ENCODE measurements at places on chromosomes 11 and 22.

GRCh38 chr11:3861683-3862082 lies 6.2 kb downstream of the STIM1 start:
- DNase-seq: no peak

DNA sequence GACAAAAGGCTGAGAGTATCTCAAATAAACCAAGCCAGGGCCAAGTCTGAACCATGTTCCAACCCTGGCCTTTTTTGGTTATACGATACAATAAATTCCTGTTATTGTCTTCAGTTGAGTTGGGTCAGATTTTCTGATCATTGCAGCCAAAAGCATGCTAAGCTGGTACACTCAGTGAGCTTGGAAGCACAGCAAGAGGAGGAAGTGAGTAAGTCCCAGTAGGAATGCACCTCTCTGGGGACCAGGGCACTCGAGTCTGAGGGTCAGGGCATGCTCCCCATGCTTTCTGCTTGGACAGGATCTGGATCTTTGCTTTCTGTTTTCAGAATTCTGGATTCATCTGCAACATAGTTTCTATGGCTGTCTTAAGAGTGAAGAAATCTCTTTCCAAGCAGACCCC lies 73.1 kb downstream of the TMPRSS5 start:
- DNase-seq: no peak

DNA sequence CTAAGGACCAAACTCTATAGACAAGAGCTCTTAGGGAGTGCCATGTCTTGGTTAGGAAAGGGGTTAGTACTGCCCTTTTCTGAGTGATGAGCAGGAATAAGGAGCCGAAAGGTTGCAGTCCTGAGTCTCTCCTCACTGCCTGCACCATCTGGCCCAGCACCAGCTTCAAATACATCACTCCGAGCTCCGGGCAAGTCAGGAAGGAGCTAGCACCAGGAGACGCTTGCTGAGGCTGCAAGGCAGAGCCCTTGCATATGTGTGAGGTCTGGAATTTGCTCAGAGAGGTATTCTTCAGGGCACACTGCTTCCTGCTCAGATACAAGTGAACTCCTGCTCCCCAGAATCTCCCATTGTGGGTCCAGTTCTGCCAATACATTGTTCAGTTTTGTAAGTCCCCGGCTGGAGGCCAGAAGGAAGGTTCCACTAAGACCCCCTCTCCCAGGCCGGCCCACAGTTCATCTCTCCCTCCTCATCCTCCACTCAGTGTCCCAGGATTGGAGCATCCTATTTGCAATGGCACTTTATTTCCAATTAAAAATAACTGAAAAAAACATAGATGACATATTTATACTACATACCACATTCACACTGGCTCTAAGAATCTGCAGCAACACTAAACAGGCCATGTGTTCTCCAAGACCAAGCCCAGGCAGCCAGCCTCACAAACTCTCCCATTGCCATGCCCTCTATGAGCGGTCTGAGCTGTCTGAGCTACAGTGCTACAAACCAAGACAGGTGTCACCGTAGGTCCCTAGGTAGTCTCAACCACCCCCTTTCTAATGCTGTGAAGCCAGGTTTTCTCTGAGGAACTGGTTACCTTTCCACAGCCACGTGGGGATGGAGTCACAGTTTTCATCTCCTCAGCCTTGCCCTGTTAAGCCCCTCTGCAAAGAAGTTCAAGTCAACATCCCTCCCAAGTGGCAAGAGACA lies 55.1 kb upstream of the SPATA19 start:
- no peak for DNase-seq

DNA sequence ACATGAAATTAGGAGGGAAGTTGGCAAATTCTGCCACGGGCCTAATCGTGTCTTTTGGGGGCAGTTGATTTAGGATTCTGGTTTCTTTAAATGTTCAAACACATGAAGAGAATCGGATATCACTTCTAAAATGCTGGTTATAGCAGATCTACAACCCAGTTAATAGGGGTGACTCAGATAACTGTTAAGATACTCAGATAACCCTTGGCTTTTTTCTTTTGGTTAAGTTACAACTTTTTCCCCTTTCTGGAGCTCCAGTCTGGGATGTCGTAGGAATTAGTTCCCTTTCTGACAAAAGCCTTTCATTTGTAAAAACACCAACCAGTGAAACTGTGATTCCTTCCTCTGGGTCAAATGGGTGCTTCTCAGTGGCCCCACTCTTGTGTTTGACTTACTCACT lies 976 bp downstream of the DEPDC7 start:
- no peak for DNase-seq

- no peak for DNase-seq
Measured at GRCh38 chr11:45919806-45920530, 2.3 kb upstream of the PEX16 start.

DNA sequence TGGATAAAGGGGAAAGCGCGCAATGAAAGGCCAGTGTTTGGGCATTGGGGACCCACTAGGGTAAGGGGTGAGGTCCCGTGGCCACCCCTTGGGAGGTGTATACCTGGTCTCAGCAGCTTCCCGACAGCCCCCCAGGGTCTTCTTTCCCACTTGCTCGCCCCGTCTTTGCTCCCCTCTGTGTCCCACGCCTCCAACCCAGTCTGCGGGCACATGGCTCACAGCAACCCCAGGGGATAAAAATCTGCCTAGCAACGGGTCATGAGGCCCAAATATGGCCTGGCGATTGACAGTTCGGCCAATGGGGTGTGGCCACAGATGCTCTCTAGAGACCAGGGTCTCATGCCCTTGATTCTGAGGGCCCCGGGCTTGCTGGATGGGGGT lies 41.6 kb downstream of the AHNAK start:
- no peak for DNase-seq

- DNase-seq: no peak
Measured at GRCh38 chr11:22807855-22808570, 21.6 kb downstream of the SVIP start.

DNA sequence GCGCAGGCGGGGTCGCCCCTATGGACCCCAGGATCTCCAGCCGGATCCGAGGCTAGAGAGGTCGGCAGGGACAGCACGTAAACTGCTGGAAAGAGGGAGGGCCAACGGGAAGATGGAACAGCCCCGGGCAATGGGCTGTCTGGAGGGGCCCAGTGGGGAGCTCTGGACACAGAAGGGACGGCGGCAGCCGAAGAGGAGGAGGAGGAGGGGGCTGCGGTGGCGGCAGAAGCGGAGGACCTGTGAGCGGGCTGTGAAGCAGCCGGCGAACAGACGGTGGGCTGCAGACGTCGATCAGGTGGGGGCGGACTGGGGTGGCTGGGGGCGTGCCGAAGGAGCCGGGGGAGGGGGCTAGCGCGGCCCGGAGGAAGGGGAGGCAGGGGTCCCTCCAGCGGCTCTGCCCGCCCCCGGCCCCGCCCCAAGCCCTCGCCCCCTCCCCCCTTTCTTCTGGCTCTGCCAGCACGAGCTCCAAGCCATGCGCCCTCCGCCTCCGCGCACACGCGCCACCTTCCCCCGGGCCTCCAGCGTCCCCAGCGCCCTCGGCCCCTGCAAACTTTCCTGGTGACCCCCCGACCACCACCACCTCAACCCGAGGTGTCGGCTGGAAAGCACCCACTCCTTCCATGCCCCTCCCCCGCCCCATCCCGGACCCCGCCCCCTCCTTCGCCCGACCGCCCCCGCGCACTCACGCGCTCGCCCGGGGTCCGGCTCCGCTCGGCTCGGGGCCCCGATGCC lies 432 bp downstream of the TNKS1BP1 start:
- DNase-seq: no peak

- no peak for DNase-seq
Measured at GRCh38 chr22:30295576-30295975, 6.3 kb upstream of the CASTOR1 start.

GRCh38 chr11:35474688-35475087 lies 50.7 kb downstream of the PAMR1 start:
- no peak for DNase-seq

- DNase-seq: no peak
Measured at GRCh38 chr11:129643031-129643721, 172.5 kb upstream of the TMEM45B start.

DNA sequence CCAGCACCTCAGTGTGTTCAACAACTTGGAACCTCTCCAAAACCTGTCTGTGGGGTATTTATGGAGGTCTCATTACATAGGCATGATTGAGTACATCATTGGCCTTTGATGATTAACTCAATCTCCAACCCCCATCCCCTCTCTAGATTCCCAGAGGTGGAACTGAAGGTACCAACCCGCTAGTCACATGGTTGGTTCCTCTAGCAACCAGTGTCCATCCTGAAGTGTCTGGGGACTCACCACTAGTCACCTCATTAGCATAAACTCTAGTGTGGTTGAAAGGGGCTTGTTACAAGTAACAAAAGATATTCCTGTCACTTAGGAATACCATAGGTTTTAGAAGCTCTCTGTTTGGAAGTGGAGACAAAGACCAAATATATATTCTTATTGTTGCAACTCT lies 40.3 kb downstream of the SIK2 start:
- no peak for DNase-seq

- DNase-seq: peak; percentile 54
Measured at GRCh38 chr11:69352715-69353319, 58.9 kb downstream of the MYEOV start.

- DNase-seq: no peak
Measured at GRCh38 chr11:96105944-96106343, 182.0 kb upstream of the MTMR2 start.

All from HCT116 (cell line).